ENCODE measurements at places on chromosomes 1 and 21.
A peak's percentile ranks its signal among the peaks of the same experiment; 100 is the strongest.

DNA sequence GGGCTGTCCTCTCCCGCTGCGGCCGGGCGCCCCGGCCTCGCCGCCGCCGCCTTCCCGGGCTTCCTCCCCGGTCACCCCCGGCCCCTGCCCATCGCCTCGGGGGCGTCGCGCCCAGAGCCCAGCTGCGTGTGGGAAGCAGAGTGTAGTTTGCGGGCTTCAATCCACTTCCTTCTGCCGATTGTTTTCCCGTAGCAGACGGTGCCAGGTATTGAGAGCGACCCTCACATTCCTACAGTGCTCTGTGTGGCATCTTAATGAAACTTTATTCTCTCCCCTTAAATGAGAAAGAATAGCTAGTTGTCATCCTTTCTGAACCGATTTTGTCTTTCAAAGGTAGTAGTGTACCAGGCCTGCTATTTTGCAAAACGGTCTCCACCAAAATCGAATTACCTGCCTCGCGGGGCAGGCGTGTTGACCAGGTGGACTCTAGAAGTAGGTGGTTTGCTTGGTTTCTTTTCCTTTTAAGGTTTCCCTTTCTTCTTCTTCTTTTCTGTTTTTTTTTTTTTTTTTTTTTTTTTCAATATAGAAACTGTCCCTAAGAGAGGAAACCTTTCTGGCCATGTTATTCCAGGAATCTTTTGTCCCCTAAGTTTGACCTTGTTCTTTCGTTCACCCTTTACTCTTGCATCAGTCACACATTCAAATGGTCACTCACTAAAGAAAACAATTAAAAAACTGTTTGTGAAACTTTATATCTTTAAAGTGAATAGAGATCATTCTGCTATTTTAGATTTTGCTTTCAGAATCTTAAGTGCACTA lies 881 bp downstream of the USP25 start:
- DNase-seq = no peak

GRCh38 chr1:167909691-167910180 lies 4.2 kb downstream of the ADCY10 start:
- DNase-seq = no peak

GRCh38 chr1:27152004-27152828 lies 2.7 kb downstream of the SLC9A1 start:
- DNase-seq = no peak

DNA sequence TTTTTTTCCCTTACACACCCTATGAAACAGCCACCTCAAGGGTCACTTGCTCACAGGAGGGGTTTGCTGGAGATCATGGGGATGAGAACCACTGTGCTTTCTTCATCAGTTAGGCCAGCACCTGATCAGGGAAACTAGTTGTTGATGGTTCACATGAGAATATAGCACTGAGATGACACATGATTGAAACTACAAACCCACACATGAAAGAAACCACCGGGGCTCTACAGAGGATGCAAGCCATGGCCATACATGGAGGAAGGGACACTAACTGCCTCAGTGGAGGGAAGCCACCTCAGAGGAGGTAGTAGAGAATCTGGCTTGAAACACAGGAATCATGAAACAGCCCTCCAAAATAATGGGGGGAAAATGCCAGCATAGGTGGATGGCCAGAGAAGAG lies 63.2 kb downstream of the PRKAB2 start:
- no peak for DNase-seq

DNA sequence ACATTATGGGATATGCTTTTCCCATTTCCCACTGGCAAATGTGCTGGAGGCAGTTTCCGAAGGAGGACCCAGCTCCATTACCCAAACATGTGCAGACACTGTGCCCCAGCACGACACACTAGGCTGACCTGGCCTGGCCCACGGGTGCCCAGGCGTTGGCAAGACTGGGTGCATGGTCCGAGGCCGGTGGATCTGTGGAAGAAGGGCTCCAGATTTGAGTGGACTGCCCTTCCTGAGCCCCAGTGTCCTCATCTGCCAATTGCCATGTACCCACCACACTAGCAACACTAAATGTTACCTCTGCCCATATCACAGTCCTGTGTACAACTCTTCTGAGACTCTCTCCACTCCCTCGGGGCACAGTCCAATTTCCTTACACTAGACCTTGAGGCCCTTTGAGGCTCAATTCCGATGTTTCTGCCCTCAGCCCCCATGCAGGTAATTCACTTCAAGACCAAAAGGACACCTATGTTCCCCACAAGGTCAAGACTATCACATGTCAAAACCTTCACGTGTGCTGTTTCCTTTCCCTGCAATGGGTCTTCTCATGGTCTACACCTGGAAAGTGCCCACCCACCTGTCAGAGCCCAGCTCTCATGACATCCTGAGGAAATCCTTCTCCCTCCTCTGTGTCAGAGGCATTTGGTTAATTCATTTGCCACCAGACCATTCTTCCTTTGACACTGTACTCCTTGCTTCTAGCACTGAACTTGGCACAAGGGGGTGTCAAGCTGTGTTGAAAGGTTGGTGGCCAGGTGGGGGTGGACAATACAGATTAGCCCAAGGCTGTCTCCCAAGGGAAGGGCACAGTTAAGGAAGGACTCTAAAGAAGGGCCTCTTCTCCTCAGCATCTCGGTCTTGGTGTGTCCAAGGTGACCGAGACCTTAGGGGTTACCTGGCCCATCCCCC lies 124.9 kb downstream of the DMRTB1 start:
- DNase-seq = no peak

GRCh38 chr1:54136269-54136896 lies 16.4 kb downstream of the CDCP2 start:
- no peak for DNase-seq

- peak; percentile 16 for DNase-seq
These were observed 200.4 kb downstream of the NRIP1 start for GRCh38 chr21:14864211-14865021.

- DNase-seq = no peak
These were observed 28.5 kb upstream of the XPR1 start for GRCh38 chr1:180603223-180603849.

- DNase-seq = no peak
These were observed 4.9 kb downstream of the DNTTIP2 start for GRCh38 chr1:93874025-93874651.

DNA sequence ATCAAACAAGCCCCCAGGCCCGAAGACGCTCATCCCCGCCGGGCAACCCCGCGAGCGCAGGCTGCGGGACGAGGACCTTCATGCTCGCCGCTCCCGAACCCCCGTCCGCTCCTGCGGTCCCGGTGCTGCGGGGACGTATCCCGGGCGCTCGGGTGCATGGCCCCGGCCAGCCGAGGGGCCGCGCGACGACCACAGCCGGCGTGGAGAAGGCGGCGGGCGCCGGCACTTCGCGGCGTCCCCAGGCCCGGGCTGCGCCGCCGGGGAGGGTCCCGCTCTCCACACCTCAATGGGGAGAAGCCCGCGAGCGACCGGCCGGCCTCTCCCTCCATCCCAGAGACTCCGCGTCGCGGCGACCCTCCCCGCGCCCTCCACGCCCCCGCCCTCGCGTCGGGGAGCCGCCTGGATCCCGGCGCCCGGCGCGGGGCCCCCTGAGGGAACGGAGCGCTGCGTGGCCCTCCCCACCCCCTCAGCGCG lies 401 bp downstream of the ERRFI1 start:
- no peak for DNase-seq
